ENCODE measurements at places on chromosomes 16 and 17.

GRCh38 chr16:81568749-81569087, 124.1 kb downstream of the CMIP start:
- no peak for DNase-seq

- no peak for DNase-seq
Observed at GRCh38 chr17:74512036-74512435, 19.2 kb downstream of the CD300LB start.

- peak; percentile 35 for DNase-seq
Observed at GRCh38 chr16:89602273-89602951, 11.0 kb upstream of the DPEP1 start.

- no peak for DNase-seq
Observed at GRCh38 chr16:71359431-71359830, 908 bp downstream of the CALB2 start.

- no peak for DNase-seq
Observed at GRCh38 chr16:4625560-4626159, 1.0 kb downstream of the MGRN1 start.

All from OCI-M1 (cell line).